ENCODE measurements at places on chromosomes 7 and 10.

- no peak for DNase-seq
Measured at GRCh38 chr10:74955796-74956195, 129.4 kb downstream of the KAT6B start.

DNA sequence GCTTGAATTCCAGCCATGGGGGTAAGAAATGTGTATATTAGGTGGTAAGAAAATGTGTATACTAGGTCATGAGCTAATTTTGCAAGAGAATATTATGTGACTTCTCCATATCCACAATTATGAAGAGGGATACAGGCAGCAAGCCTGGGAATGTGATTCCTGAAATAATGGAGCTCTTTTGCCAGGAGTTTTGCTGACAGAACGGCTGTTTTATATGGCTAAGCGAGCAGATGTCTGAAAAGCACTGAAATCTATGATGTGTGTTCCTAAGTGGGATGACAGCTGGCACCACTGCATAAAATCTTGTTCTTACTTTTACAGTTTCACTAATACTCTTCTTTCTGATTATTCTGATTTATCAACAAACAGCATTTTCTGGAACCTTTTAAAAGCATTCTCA is 386.0 kb upstream of the HPS1 start:
- no peak for DNase-seq

GRCh38 chr10:52232561-52233350 is 81.3 kb upstream of the DKK1 start:
- DNase-seq: no peak

GRCh38 chr10:47452495-47453140 is 31.3 kb downstream of the ANXA8 start:
- no peak for DNase-seq

DNA sequence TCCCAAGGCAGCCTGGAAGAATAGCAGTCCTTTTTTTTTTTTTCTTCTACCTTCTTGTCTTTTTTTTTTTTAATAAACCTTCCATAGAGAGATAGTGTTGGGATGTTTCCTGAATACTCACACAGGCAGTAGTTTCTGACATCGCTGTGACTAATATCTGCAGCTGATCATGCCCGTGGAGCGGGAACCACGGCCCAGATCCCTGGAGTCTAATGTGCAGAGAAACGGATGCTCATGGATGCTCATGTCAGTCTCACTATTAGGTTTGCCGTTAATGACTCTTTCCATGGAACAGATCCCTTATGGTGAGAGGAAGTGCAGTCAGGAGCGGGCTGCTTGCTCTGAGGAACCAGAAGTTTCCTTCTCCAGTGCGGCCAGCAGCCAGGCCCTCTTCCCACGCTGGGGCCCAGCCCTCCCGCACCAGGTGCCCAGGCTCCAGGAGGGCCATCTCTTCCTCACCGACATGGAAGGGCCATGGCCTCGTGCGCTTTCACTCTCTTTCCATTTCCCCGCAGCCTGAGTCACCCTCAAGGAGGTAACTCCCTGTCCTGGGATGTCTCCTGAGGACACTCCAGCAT is 132.5 kb downstream of the WDR37 start:
- no peak for DNase-seq

DNA sequence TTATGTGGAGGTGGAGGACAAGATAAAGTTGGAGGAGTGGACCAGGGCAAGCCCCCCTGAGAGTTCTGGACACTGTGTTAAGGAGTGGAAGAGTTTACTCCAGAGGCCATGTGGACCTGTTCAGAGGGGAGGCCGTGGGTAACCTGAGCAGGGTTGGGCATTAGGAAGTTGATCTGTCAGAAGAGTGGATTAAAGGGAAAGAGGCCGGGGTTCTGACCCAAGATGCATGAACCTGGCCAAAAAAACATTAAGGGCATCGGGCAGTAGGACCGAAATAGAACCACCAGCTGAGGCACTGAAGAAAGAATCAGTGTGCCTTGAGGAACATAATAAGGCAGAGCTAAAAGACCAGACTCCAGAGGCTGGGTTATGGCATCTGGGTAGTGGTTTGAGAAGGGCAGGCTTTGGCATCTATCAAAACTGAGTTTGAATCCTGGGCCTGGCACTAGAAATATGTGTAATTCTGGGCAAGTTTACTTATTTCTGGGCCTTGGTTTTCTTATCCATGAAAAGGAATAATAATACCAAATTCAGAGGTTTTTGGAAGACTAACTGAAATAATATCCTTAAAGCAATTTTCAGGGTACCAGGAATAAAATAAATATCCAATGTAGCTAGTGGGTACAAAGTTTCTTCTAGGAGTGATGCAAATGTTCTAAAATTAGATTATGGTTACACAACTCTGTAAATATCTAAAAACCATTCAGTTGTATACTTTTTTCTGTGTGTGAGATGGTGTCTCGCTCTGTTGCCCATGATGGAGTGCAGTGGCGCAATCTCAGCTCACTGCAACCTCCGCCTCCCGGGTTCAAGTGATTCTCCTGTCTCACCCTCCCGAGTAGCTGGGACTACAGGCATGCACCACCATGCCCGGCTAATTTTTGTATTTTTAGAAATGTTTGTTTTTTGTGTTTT is 10.9 kb upstream of the FRAT1 start:
- no peak for DNase-seq

- DNase-seq: no peak
Measured at GRCh38 chr7:44484482-44485313, 5.8 kb downstream of the NUDCD3 start.

DNA sequence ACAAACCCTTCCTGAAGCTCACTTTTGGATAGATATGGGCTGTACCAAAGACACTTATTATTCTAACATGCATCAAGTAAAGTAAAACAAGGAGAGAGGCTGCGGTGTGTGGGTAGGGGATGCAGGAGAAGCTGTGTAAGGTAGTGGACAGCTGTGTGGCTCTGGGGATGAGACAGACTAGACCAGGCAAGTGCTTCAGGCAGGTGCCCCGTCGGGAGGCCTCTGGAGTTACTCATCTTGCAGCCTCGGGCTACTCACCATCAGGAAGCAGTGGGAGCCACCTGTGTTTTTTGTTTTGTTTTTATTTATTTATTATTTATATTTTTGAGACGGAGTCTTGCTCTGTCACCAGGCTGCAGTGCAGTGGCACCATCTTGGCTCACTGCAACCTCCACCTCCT is 49.3 kb upstream of the NCAPG2 start:
- no peak for DNase-seq

GRCh38 chr7:155450970-155451801 is 6.7 kb upstream of the EN2 start:
- DNase-seq: no peak

- DNase-seq: no peak
Measured at GRCh38 chr7:16301291-16301690, 120.0 kb downstream of the CRPPA start.

GRCh38 chr10:84704101-84704500 is 375.7 kb downstream of the CCSER2 start:
- DNase-seq: no peak

DNA sequence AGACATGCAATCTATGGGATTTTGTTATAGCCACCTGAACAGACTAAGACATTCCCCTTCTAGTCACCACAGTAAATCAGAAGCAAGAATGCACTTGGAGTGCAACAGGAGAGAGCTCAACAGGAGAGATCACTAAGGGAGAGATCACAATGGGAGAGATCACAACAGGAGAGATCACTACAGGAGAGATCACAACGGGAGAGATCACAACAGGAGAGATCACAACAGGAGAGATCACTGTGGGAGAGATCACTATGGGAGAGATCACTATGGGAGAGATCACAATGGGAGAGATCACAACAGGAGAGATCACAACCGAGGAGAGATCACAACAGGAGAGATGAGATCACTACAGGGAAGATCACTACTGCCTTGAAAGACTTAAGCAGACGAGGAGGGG is 238.5 kb upstream of the PITRM1 start:
- DNase-seq: no peak

- no peak for DNase-seq
Measured at GRCh38 chr7:2316578-2316977, 2.3 kb upstream of the SNX8 start.

- no peak for DNase-seq
Measured at GRCh38 chr10:64209561-64209960, 688.4 kb downstream of the REEP3 start.

DNA sequence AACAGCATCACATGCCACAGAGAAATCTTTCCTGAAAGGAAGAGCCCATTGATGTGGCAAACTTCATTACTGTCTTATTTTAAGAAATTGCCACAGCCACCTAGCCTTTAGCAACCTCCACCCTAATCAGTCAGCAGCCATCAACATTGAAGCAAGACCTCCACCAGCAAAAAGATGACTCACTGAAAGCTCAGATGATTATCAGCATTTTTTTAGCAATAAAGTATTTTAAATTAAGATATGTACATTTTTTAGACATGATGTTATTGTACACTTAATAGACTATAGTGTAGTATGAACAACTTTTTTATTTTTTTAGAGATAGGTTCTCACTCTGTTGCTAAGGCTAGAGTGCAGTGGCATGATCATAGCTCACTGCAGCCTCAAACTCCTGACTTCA is 14.8 kb downstream of the STEAP1B start:
- no peak for DNase-seq

- DNase-seq: no peak
Measured at GRCh38 chr10:121478556-121478955, 119.7 kb downstream of the FGFR2 start.

DNA sequence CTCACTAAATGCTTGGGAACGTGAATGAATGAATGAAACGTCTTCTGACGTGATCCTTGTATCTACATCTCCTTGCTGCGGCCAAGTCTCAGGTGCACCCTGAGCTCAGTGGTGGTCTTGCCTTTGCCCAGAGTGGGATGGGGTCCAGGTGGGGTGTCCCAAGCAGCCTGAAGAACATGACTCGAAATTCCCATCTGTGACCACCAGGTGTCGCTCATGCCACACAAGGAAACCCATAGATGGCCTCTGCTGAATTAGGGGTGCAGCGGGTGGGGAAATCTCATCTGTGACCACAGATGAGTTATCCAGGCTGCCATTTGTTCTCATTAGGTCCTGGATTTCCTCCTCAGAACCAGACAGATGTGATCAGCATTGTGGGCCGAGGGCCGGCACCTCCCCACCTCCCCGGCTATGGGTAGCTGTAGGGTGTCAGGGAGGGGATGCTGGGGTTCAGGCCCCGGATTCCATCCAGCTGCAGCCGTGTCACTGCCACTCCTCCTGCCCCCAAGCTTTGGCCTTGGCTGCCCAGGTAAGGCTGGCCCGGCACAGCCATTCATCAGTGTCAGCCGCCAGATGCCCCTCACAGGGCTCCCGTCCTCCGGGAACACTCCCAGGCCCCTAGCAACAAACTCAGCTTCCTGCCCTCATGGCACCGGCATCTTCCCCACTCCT is 21.0 kb upstream of the GNA12 start:
- peak; percentile 70 for DNase-seq

Measured in CD4-positive, alpha-beta T cell treated with Interferon alpha-2 for 1 hour (primary cell).